ENCODE measurements at places on chromosomes 3 and 15.

GRCh38 chr15:88484682-88485331 is 17.3 kb downstream of the MRPS11 start:
- no peak for DNase-seq

DNA sequence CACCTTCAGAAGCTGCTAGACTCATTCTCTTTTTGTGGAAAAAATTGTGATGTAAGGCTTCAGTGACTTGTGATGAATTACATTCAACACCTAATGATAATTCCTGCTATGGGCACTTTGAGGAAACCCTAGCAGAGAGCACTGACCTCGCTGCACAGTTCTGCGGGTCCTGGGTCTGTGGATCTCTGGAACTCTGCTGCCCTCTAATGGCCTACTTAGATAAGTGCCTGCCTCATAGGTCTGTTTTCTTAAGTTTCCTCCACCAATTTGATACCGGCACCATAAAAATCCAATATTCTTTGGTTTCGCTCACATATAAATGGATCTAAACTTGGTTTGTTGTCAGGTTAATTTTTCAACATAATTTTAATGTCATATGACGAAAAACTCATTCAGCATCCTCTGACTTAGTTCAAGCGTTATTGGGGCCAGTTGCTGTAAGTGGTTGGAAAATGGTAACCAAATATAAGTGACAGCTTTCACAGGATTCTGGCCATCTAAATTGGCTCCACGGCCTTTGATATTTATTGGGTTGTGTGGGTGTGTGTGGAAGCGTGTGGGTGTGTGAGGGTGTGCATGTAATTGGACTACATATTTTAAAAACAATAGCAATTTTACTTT is 10.4 kb downstream of the SLITRK3 start:
- peak; percentile 41 for DNase-seq

GRCh38 chr15:24823473-24823872 is 131.3 kb upstream of the SNRPN start:
- no peak for DNase-seq

GRCh38 chr3:128077202-128077624 is 25.0 kb downstream of the SEC61A1 start:
- DNase-seq = no peak

GRCh38 chr15:28125673-28126651 is 26.8 kb upstream of the OCA2 start:
- no peak for DNase-seq

GRCh38 chr3:58434511-58434910 is 879 bp upstream of the PDHB start:
- no peak for DNase-seq

- DNase-seq = no peak
Measured at GRCh38 chr3:46843508-46843907, 19.7 kb downstream of the MYL3 start.
